T follicular helper cell (primary cell): ENCODE measurements at places on chromosomes 6 and 20.

GRCh38 chr6:154598399-154598798 lies 87.9 kb upstream of the CNKSR3 start:
- no peak for DNase-seq

DNA sequence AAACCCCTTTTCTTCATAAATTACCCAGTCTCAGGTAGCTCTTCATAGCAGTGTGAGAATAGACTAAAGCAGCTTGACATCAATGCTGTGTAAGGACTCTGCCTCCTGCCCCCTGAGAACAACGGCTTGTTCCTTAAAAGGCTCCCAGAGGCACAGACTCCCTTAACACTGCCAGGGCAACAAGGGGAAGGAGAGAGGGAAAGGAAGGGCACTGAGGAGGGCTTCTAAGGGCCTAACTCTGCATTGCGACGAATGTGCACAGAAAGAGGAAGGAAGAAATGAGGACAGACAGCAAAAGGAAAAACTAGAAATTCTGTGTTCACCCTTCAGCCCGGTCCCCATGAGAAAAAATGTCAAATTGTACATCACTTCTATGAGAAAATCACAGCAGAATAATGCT lies 74.0 kb downstream of the AGPAT4 start:
- DNase-seq, result no peak

DNA sequence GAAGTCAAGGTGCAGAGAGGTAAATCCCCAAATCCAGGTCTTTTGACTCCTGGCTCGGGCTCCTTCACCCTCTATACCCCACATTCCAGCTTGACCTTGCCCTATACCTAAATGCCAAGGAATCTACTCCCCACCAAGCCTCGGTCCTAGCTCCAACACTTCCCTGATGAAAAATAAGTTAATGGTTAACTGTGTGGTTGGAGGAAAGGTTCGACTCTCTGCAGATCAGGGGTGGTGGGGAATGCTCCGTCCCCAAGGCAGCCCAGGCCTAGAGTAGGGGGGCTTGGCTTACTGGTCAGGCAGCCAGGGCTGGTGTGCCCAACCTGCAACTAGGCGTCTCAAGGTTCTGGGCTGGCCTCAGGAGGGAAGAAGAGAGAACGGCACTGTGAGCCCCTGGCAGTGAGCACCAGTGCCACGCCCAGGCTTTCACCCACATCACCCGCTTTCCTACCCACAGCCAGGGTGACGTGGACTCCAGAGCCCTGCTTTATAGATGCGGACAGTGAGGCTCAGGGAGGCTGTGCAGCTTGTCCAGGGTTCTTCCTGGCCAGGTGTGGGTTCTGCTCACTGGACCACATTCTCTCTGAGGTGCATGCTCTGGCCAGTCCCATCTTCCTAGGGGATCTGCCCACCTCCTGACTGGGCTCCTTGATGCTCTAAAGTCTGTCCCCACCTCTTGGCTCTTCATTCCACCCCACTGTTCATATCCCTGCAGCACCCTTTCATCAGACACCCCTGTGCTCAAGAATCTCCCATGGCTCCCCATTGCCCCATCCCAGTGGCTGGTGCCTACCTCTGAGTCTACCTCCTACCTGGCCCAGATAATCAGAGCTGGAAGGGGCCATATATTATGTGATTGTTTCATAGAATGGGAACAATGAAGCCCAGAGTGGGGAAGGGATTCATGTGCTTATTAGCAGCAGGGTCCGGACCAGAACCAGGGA lies 8.2 kb downstream of the SPDEF start:
- no peak for DNase-seq

DNA sequence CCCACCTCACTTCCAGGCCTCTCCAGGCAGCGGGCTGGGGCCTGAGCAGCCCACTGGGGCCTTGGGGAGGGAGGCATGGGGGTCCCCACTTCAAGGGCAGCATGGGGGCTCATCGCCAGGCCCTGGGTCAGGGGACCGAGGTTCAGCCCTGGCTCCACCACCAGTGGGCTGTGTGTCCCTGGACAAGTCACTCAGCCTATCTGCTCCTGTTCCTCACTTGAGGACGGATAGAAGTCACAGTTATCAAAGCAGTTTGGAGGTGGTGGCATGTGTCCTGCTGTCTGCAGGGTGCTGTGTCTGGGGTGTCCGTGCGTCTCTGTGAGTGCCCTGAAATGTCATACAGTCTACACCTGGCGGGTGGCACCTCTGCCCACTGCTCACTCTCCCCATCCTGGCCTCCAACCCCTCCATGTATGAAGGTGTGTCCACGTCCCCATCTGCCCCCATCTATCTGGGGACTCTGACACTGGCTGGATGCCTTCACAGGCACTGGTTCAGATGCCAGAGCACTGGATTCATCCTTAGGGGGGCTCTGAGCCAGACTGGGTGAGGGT lies 3.6 kb downstream of the EEF1A2 start:
- DNase-seq, result no peak

GRCh38 chr6:108877046-108877751 lies 29.0 kb downstream of the ARMC2 start:
- DNase-seq, result no peak

DNA sequence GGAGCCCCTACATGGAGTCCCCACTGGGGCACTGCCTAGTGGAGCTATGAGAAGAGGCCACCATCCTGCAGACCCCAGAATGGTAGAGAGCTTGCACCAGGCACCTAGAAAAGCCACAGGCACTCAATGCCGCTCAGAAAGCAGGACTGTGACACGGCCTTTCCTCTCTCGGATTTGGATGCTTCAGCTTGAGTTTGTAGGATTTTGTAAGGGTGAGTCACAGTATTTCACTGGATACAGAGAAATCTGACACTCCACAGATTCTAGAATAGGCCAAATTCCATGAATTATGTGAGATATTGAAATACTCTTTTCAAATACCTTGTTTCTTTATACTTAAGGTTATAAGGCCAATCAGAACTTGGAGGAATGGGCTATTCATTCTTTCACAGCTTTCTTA lies 424.5 kb downstream of the HTR1B start:
- no peak for DNase-seq

DNA sequence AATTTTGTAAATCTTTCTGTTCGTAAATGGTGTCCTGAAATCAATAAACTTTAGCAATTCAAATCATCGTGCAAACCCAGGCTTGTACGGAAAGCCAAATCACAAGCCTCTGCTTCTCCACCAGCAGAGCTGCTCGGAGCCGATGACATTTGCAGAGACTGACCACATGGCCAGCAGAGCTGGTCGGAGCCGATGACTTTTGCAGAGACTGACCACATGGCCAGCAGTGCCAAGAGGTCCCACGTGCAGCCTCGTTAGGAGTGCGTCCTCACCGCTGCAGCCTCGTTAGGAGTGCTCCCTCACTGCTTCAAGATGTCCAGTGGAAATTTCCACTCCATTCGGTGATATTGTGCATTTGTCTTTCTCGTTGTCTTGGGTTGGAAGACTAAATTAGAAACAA lies 28.5 kb downstream of the SMOC2 start:
- DNase-seq, result no peak

GRCh38 chr6:35265523-35265922 lies 6.0 kb downstream of the ZNF76 start:
- DNase-seq, result no peak

DNA sequence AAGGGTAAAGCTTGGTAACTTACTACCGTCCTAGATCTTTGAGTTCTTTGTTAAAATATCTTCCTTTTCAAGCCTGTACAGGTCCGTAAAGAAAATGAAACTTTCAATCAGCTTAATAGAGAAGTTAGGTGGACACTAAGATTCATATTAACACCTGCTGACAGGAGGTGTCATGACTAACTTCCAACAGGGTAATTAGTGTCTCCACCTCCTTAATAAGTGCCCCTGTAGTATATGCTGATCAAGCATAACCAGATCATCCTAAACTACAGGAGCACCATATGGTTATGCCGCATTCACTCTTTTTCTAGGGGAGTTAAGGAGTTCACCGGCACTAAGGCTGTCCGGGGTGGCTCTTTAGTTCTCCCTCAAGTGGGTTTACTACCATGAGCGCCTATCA lies 23.9 kb upstream of the RALGAPA2 start:
- no peak for DNase-seq

GRCh38 chr6:123888771-123889513 lies 85.3 kb downstream of the NKAIN2 start:
- no peak for DNase-seq

DNA sequence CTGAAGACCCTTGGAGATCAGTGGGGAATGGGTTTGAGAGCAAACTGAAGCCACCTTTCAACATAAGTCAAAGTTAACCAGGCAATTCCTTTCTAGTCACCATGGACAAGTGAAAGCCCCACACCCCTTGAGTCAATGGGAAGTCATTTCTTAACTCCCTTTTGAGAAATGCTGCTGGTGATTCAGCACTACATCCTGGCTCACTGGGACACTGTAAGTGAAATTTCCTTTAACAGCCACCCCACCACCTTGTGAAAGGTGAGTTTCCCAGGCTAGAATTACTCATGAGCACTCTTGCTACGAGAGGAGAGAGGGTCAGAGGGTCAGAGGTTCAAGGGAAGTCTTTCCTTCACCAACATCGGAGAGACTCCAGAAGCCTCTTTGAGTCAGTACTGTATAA lies 93.3 kb upstream of the MARCKS start:
- no peak for DNase-seq

- DNase-seq, result no peak
These were observed 6.0 kb downstream of the ENPP3 start for GRCh38 chr6:131642987-131643611.

DNA sequence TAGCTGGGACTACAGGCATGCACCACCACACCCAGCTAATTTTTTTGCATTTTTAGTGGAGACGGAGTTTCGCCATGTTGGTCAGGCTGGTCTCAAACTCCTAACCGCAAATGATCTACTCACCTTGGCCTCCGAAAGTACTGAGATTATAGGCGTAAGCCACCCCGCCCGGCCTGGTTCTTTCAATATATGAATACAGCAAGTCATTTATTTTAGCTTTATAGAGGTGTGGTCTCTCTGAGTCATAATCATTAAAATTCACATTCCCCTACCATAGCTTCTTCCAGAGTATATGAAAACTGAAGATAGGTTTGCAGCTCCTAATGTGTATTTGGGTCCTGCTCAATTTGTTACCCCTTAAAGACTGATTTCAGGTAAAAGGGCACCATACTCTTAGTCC lies 88.5 kb upstream of the FAM8A1 start:
- no peak for DNase-seq

DNA sequence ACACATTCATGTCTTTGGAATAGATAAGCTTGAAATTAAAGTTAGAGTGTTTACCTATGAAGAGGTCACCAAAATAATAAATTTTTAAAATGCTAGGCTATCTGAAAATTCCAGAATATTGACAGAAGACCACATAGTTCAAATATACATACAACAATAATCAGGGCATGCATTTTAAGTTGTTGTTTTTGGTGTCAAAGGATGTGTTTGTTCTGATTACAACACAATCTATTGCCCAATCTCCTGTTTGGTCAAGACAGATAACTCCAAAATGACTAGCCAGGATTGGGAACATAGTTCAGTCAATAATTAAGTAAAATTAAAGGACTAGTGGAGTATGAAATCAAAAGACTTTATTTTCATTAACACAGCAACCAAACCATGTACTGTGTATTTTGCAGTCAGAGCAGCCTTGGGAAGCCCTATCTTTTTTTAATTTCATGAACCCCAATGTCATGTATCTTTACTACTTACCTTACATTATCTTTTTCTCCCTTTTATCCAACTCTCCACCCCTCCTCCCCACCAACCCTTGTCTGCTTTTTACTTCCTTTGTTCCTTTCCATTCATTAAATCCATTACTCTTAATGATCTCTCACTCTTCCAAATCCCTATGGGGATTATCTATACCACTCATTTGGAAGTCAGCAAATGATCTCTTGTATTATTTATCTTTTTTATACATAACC lies 111.2 kb downstream of the CDK19 start:
- DNase-seq, result no peak

- no peak for DNase-seq
These were observed 8.7 kb upstream of the ATRN start for GRCh38 chr20:3461911-3462677.

DNA sequence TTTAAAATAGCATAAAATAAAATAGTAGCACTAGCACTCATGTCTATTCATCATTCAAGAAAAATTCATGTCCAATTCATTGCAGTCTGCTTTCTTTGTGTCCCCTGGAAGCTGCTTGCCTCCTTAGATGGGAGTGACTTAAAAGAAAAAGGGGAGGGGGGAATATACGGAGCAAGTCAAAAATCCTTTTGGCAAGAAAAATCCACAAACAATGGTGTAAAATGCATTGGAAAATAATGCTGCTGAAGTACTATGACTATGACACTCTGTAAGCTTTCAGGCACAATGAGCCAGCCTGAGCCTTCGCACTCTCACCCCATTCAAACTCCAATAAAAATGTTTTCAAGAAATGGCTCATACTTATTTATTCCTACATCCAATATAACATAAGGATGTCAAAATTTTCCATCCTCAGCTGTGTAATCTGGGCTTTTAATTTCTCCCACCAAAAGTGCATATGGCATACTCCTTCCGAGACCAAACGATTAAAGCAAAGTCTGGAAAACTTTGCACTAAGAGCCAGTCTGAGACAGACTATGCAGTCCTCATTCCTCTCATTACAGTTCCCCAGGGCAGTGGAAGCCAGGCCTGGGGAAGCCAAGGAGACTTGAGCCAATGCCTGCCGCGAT lies 790 bp downstream of the NEDD9 start:
- no peak for DNase-seq

DNA sequence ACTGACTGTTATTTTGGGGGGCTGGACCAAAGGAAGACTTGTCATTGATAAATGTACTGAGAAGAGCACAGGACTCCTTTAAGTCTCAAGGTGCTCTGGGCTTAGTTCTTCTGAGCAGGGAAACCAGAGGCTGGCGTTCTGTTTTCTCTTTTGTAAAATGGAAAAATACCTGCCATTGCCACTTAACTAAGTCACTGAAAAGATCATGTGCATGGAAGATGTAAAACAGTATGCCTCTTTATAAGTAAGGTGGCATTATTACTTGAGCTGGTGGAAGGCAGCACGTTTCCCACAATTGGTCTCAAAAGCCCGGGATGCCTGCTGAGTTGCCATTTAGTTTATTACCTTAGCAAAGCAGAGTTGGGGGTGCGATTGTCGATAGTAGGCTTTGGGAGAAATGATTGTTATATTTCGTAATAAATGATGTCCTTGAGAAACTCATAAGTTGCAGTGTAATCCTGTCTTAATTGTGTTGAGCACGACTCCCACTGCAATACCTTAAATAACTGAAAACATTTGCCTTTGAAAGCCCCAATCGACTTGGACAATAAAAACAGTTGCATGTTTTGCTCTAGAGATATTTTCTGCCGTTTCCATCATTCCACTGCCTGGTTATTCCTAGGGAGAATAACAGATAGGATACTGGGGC lies 3.6 kb downstream of the JARID2 start:
- DNase-seq, result no peak

DNA sequence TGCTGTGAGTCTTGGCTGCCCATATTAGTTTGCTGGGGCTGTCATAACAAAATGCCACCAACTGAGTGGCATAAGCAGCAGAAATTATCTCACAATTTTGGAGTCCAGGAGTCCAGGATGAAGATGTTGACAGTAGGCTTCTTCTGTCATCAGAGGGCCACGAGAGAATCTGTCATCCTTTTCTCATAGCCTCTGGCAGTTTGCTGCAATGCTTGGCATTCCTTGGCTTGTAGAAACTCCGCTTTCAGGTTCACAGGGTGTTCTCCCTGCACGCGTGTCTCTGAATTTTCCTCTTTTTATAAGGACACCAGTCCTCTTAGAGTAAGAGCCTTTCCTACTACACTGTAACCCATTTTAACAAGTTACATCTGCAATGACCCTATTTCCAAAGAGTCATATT lies 838.4 kb downstream of the TFAP2A start:
- DNase-seq, result no peak
